ENCODE measurements at places on chromosomes 2 and 18.

- DNase-seq = no peak
Observed at GRCh38 chr2:128512379-128513115, 193.9 kb upstream of the HS6ST1 start.

DNA sequence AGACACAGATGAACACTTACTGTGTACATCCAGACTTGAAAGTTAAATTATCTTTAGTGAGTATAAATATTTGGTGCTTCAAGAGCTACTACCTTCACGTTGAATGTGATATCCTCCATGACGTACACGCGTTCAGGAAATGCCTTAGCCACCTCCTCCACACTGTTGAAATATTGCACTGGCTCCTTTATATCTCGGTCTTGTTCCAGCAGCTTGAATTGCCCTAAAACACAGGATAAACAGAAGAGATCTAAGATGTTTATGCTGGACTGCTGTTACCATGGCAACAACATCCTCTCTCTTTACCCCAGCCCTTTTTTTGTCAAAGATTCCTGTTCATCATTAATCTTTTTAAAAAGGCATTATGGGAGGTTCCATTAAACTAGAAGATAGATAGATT is 120.3 kb downstream of the MEP1B start:
- DNase-seq = no peak

GRCh38 chr2:42366411-42366810 is 5.4 kb upstream of the COX7A2L start:
- no peak for DNase-seq

DNA sequence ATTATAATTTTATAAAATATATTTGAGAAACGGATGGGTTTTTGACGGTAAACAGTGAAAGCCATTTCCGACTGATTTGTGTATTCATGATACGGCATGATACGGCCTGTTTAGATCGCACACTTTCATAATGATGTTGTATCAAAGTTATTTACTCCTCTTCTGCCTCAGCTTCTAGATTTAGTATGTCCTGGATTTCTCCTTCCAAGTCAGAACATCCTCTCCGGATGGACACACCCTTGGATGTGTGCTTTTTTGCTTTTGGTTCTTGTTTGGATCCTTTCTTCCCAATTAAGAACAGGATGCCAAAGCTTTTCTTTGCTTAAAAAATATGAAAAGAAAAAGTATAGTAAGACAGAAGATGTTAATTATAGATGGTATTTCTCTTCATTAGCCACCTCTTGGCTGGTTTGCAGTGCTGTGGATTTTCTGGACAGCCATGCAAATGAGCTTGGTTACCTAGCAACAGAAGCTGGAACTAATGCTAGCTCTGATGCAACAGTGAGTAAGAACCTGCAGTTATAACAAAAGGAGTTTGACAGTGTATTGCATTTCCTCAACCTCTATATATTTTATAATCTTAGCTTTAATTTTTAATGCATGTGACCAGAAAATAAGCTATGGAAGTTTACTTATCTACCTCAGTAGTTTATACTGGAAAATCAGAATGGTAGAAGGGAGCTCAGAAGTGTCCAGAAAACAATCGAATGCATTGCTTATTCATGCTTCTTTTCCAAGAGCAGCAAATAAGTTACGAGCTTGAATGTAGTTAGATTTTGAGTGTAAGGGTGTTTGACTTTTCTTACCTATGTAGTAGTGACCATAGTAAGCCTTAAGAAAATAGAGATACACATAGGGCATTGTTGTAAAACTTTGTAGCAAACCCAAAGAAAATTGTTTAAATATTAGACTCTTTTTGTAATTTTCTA is 27.9 kb downstream of the RMND5A start:
- DNase-seq = no peak

- no peak for DNase-seq
Observed at GRCh38 chr2:101307950-101308431, 510 bp downstream of the RNF149 start.

GRCh38 chr18:75029481-75029880 is 179.5 kb downstream of the PTGR3 start:
- DNase-seq = peak; percentile 53

- DNase-seq = no peak
Observed at GRCh38 chr18:48295586-48296311, 113.4 kb downstream of the ZBTB7C start.

DNA sequence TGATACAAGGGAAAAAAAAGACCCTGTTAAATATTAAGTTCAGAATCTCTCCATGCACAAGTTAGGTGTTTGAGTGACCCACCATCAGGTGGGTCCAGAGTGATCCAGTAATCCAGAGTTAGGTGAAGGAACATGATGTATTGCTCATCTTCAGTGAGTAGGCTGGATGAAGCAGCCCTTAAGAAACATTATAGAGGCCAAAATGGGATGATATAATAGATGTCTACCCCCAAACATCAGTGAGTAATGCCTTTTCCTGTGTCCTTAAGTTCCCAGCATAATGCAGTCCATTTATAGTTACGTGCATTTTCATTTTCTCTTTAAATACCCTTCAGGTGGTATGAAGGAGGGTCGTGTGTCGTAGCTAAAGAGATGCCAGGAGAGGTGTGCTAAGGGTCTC is 89.6 kb downstream of the MAP4K4 start:
- DNase-seq = no peak

DNA sequence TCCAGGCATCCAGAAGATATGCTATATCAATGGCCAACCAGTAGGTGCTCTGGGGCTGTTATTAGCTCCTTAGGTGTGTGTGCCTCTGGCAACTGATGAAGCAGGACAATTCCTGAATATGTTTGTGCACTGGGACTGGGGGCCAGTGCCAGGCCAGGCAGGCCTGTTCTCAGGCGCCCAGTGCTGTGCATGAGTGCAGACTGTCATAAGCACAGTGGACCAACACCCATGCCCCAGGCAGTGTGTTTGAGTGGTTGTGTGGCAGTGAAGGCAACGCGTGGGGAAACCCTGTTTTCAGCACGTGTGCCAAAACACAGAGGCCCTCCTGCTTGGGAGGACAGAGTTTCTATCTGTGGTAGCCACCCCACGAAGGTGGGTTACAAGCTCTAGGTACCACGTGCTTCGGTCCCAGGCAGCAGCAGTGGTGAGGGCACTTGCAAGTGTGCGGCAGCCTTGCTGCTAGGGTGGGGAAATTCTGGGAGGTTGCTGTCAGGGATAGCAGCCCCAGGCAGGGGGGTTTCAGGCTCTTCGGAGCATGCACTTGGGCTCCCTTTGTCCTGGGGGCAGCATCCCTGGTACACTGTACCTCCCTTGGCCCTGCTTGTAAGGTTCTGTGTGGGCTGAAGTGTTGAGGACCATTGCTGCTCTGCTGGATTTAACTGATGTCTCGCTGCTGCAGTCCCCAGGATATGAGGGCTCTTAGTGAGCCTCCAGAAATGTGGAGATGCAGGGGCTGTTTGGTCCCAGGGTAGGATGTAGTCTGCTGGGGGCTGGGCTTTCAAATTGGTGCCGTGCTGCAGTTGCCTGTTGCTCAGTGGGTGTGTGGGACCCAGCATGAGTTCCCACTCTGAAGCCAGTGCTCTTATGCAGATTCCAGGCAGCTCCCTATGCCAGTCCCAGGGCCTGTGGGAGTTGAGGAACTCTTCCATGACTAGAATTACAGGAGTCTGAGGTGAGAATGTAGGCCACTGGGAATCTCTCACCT is 280.9 kb downstream of the RPRM start:
- no peak for DNase-seq

DNA sequence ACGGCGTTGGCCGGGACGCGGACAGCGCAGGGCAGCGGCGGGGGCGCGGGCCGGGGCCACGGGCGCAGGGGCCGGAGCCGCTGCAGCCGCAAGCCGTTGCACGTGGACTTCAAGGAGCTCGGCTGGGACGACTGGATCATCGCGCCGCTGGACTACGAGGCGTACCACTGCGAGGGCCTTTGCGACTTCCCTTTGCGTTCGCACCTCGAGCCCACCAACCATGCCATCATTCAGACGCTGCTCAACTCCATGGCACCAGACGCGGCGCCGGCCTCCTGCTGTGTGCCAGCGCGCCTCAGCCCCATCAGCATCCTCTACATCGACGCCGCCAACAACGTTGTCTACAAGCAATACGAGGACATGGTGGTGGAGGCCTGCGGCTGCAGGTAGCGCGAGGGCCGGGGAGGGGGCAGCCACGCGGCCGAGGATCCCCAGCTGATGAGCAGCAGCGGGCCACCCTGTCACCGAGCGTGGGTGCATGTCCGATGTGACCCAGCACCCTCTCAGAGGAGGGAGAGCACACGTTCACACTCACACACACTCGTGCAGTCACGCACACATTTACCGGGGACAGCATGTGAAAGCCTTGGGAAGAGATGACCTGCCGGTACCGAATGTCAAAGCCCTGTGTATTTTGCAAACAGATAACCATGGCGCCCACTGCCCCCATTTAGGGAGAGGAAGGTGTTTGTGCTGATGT is 4.2 kb downstream of the GDF7 start:
- DNase-seq = no peak

DNA sequence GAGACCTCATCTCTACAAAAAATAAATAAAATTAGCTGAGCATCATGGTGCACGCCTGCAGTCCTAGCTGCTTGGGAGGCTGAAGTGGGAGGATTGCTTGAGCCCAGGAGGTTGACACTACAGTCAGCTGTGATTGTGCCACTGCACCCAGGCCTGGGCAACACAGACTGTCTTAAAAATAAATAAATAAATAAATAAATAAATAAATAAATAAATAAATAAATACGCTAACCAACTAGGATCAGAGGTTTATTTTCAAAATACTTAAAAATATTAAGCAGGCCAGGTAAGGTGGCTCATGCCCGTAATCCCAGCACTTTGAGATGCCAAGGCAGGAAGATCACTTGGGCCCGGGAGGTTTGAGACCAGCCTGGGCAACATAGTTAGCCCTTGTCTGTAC is 63.6 kb downstream of the KCNG3 start:
- no peak for DNase-seq

GRCh38 chr2:18959952-18960717 is 370.8 kb upstream of the NT5C1B start:
- DNase-seq = no peak

DNA sequence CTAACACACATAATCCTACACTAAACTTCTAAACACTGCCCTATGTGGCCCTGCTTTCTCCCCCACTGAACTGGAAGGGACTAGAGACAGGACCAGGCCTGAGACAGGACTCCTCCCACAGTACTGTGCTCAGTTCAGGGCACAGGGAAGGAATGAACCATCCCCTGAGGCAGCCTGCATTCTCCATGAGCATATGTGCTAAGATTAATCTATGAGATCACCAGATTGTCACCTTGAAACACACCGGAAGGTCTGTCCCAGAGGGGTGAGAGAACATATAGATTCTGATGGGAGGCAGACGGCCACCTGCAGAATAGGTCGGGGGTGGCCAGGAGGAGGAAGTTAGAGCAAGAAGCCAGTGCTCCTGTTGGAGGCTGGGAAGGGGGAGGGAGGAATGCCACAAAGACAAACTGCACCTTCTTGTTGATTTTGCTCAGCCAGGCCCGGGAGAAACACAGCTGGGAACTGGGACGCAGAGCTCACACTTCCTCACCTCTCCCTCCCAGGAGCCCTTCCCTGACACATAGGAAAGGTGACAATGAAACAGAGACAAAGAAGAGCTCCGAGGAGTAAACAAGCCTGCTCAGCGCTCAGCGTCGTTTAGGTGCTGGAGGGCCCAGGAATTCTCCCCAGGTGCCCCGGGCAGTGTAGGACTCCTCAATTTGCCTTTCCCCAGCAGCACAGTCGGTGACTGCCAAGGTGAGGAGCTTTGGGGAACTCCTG is 52.1 kb downstream of the ZBTB7C start:
- DNase-seq = no peak

DNA sequence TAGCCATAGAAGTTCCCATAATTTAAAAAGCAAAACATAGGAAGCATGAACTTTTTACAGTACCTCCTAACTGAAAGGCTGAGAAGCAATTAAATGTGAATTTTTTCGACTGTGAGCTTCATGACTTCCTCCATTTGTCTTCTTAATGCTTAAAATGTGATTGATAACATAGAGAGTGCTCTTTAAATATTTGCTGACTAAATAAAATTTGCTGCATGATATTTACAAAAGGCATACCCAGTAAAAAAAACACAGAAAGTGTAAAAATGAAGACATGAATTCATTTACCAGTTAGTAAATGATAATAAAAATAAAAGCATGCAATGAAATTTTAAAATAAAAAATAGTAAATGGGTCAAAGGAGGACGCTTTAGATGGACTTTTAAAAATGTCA is 21.9 kb downstream of the STAT4 start:
- DNase-seq = no peak

DNA sequence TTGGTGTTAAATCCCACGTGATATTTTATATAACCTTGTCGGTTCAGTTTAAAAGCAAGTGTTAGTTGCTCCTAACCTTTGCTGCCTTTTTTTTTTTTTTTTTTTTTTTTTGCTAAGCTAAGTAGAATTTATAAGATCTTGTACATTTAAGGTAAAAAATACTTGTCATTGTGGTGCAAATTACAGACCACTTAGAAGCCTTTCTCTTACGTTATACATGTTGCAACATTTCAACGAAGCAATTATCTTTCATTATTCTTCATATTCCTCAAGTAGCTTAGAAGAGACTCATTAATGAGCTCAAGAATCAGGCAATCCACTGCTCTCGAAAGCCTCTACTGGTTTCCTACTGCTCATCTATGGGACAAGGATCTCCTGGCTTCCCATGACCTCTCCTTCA is 14.9 kb upstream of the IL1RL2 start:
- no peak for DNase-seq

DNA sequence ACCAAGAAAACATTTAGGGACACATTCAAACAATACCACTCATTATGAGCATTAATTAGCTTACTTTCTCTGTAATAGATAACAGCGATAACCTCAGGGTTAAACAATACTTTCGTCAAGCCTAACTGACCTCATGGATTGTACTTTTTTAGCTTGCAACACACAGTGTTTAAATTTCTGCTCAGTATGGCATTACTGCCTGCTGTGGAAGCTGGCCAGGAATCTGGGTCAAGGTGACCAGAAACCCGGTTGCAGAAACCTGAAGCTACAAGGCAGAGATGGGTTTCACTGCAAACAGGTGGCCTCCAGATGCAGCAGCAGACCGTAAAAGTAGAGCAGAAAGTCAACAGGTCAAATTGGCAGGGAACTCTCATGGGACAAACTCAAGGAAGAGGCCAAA is 123.8 kb upstream of the FHL2 start:
- DNase-seq = no peak

GRCh38 chr18:46013484-46014189 is 46.5 kb upstream of the EPG5 start:
- DNase-seq = no peak

- no peak for DNase-seq
Observed at GRCh38 chr2:105365206-105365605, 27.9 kb downstream of the C2orf49 start.

GRCh38 chr2:206432193-206433082 is 10.9 kb upstream of the ADAM23 start:
- no peak for DNase-seq

- no peak for DNase-seq
Observed at GRCh38 chr2:120771111-120771780, 35.6 kb downstream of the GLI2 start.
